ENCODE measurements at places on chromosomes 2 and 18. TPM values are rescaled to one million over a fixed set of nuclear protein-coding genes. Genes with fewer than 3 reads are reported as not detected.

GRCh38 chr2:145692971-145693478, 1173.1 kb upstream of the ZEB2 start:
- no peak for DNase-seq
- H3K27ac ChIP-seq, result no peak overlapping the region
- no peaks in the 10 kb centered on the region for H3K27me3 ChIP-seq
- H3K36me3 ChIP-seq, result no peaks in the 10 kb centered on the region
- no peak overlapping the region for H3K4me3 ChIP-seq
- H3K4me1 ChIP-seq, result no peaks in the 10 kb centered on the region

The RAD51AP2 gene
- total RNA-seq, result not detected

The TDRD15 gene
- not detected for total RNA-seq

DNA sequence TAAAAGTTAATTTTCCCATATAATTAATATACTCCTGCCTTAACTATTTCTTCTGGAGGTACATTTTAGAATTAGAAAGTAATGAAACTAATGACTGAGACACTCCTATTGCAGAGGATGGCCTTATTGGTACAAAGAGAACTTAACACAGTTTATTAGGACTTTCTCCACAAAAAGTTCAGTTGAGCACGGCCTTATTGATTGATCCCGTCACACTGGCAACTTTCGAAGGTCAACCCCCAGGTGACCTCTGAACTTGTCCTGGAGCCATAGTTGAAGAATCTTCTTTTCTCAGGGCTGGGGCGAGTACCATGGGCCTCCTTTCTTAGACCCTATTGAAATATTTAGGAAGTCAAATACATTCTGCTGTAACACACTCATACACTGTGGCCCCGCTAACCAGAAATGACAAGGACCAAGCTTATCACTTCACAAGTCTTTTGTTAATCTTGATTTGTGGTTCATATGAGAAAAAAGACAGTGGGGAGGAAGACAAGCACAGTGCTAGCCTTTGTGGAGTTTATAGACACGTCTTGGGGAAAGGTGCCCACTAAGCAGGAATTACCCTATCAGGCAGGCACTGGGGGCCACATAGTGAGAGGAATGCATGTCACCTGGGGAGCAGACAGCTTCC, 11.2 kb downstream of the SPP2 start:
- DNase-seq, result no peak
- H3K4me1 ChIP-seq, result peaks cover 2% of the 10 kb centered on the region
- H3K36me3 ChIP-seq, result peaks cover 1% of the 10 kb centered on the region
- H3K4me3 ChIP-seq, result no peak overlapping the region
- H3K27ac ChIP-seq, result no peak overlapping the region

The NGEF gene
- total RNA-seq, result not detected

The ALPG gene
- total RNA-seq, result not detected

GRCh38 chr2:165239230-165239629, at the start of gene SCN2A:
SCN2A (plus strand) TSS chr2:165239414; CDS start chr2:165295824, 56,410 bp downstream.
- no peak within 1 kb of the TSS for H3K4me3 ChIP-seq
- no peak within 1 kb of the TSS for H3K27ac ChIP-seq
- H3K36me3 ChIP-seq, result no peaks in the 10 kb centered on the region
- no peaks in the 10 kb centered on the region for H3K27me3 ChIP-seq
